ENCODE measurements at places on chromosomes 1 and 21.

GRCh38 chr1:236173174-236173767 is 30.9 kb downstream of the GPR137B start:
- no peak for DNase-seq

GRCh38 chr1:71882637-71883036 is 399.7 kb downstream of the NEGR1 start:
- DNase-seq = no peak

DNA sequence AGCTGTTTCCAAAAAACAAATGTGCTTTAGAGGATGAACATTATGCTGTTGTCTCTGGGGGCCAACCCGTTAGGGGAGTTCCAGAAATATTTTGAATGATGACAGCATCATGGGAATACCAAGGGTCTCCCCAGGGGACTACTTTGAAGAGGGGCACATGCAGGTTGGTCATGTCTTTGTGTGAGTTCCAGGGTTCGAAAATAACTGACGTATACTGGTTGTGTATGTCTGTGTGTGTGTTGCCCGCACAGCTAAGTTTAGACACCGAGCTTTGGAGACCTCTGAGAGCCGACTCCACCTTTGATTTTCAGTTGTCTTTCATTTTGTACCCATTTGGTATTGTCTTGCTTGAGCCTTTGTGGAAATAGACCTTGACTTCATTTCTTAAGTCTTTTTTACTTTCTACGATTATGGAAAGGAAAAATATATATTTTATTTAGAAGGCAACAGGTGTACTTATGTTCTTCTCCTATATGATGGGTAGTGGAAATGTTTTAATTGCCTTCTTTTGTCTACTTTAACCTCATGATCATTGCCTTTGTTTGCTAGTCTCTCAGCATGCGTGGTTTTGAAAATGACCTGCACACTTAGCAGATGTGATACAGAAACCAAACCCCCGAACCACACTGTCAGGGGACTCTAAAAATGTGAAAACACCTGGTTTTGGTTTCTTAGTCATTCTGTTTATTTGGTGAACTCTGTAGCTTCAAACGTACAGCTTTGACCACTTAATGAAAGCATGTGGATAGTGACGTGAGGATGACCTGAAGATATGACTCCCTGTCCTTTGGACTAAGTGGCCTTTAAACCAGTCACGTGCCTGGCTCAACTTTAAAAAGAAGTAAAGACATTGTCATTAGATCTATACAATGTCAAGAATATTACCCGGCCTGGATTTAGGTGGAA is 56.5 kb downstream of the GALNT2 start:
- no peak for DNase-seq

GRCh38 chr1:234861761-234862160 is 251.8 kb upstream of the IRF2BP2 start:
- no peak for DNase-seq

GRCh38 chr1:206609229-206609991 is 2.9 kb downstream of the EIF2D start:
- DNase-seq = no peak

DNA sequence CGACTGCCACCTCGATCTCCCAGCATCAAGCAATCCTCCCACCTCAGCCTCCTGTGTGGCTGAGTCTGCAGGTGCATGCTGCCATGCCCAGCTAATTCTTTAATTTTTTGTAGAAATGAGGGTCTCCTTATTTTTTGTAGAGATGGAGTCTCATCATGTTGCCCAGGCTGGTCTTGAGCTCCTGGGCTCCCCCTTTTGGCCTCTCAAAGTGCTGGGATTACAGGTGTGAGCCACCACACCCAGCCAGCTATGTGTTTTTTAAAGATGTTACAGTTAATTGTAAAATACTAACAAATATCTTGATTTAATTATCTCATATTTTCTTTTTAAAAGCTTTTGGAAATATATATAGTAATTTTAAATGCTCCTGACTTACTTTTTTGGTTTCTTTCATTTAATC is 181.3 kb upstream of the DMRTA2 start:
- DNase-seq = no peak

- DNase-seq = no peak
Observed at GRCh38 chr1:1869469-1869868, 21.4 kb downstream of the GNB1 start.

Data from stimulated activated CD8-positive, alpha-beta memory T cell treated with anti-CD3 and anti-CD28 coated beads, Interleukin-7, amount 100 ng/mL, for 4 hours (primary cell).